ENCODE measurements at places on chromosomes 12 and 14.

DNA sequence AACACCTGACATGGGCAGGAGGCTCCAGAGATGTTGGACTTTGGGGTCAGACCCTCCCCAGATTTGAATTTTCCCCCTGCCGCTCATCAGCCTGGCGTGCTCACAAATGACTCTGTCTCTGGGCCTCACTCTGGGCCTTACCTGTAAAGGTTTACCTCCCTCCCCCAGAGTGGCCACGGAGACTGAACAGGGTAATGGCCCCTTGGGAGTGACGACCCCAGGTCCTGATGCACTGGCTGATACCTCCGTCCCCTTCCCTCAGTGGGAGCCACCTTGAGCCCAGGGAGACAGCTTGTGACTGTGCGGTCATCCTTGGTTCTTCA, 7.0 kb downstream of the SLC25A29 start:
- no peak for DNase-seq

DNA sequence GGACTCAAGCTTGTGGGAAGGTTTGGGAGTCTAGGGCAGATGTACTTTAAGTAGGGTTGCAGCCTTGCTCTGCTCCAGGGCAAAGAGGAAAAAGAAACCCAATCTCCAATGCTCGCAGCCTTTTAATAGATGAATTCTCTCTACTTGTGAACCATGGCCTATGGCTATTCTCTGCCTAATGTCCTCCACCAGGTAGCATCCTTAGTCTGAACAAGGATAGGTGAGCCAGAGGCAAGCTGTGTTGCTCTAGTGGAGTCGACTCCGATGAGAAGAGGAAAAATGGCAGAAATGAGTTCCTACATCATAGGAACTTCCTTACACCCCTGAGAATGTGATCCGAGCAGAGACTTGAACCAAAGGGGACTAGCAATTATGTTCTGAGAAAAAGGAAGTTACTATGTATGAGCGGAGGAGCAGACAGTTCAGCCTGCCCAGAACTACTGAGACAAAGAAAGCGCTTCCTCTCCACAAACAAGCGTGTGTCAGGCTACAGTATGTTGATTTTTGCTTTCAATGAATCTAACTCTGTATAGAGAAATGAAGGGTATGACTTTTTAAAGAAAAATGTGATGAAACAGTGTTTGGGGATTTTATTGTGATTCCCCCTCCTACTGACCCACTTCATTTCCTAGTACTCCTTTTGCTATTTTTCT, 153.6 kb upstream of the ARID2 start:
- DNase-seq = no peak

DNA sequence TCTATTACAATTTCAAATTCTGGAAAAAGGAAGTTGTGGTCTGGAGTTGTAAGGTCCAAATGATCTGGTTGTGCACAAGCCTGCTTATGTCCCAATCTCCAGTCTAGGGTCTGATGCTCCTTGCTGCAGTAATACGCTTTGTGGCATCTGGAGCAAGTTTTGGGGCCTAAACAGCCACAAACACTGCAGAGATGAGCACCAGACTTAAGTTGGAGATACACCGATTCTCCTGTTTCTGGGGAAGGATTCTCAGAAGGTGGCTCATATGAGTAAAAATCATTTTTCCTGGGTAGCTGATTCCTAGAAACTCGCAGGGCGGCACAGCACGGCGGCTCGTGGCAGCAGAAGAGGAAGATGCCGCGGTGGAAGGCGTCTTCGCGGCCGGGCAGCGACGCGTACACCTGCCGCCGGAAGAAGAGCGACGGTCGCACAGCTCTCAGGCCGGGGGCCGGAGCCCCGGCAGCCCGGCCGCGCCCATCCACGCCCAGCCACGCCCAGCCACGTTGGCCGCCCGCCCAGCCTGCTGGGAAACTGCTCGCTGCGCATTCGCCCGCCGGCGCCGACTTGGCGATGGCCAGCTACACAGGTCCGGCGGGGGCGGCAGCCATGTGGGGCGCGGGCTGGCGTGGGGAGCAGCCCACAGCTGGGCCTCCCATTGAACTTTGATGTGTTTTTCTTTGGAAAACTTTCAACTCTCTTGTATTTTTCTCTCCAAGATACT, 129.0 kb downstream of the ASCL4 start:
- DNase-seq = no peak

GRCh38 chr14:92224358-92224954, 98.5 kb upstream of the SLC24A4 start:
- no peak for DNase-seq

GRCh38 chr14:61320806-61321384, 484 bp upstream of the PRKCH start:
- no peak for DNase-seq

DNA sequence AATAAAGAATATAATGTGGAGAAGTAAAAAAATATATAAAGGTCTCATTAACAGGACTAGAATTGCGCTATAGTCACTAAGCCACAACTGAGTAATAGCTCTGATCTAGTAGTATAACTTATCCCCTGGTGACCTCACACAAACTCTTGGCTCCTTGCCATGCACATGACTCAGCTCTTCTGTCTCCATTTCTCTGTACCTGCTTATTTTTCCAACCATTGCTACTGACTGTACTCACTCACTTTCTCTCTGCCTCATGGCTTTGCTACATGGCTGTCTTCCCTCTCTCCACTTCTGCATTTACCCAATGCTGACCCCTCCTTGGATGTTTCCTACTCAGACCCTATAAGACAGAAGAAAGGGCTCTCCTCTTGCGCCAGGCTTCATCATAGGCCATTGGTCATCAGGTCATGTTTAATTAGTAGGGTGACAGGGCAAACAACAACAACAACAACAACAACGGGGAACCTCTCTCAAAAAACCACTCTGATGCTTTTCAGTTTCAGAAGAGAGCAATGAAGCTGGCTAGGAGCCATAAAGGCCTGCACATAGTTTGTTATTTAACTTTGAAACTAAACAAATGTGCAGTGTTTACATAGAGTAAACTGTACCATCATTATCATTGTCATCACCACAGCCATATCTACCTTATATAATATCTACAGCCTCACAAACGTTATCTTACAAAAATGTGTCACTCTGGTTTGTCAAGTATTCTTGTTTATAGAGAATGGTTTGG, 25.6 kb upstream of the KRAS start:
- DNase-seq = no peak

DNA sequence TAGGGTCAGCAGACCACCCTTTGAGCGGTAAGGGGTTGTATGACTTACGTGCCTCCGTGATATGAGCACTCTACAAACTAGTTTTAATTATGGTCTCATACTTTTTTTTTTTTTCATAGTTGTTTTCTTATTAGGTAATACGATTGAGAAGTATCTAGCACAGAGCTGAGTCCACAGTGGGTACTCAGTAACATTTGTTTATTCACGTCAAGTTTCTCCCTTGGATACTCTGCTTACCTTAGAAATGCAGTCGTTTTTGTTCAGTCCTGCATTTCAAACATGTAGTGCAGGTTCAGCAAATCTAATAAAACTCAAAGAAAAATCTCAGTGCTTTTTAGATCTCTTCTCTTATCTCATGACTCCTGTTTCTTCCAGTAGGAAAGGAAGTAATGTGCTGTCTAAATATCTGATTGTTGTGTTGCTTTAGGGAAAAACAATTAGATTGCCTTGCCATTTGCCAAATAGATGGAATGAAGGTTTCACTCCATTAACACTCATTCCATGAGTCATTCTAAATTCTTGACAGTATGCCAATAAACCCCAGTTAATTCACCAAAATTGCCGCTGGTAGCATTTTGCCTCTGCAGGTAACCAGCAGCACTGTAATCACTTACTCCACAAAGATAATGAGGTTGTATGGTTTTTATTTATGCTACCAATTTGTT, 118.9 kb downstream of the PTCSC3 start:
- DNase-seq = no peak

DNA sequence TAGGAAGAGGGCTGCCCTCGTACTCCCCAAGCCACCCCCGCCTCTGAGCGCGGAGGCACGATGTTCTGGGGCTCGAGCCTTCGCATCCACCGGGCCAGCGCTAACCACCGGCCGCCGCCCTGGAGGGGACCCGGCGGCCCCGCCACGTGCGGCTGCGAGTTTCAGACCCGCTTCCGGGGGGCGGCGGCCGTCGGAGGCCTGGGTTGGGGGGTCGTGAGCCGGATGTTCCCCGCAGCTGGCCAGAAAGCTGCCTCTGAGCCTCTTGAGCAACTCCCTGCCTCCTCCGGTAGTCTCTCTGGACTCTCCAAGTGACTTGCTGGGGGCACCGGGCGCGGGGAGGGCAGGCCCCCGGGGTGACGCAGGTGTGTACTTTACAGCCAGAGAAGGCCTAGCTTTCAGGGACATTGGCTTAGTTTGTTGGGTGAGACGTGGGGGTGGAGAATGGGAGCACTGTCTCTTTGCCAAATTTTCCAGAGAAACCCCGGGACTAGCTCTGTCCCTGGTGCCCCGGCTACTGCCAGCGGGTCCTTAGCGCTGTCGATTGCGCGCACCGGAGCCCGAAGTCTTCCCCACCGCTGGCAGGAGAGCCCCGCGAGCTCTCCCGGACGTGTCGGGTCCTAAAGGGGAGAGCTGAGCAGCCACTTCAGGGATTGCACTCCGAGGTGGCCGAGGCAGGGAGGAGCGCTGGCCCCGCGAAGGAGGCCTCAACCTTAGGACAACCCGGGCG, 15.6 kb downstream of the OTX2 start:
- DNase-seq = no peak

GRCh38 chr14:50039734-50040400, 76.5 kb downstream of the VCPKMT start:
- no peak for DNase-seq

DNA sequence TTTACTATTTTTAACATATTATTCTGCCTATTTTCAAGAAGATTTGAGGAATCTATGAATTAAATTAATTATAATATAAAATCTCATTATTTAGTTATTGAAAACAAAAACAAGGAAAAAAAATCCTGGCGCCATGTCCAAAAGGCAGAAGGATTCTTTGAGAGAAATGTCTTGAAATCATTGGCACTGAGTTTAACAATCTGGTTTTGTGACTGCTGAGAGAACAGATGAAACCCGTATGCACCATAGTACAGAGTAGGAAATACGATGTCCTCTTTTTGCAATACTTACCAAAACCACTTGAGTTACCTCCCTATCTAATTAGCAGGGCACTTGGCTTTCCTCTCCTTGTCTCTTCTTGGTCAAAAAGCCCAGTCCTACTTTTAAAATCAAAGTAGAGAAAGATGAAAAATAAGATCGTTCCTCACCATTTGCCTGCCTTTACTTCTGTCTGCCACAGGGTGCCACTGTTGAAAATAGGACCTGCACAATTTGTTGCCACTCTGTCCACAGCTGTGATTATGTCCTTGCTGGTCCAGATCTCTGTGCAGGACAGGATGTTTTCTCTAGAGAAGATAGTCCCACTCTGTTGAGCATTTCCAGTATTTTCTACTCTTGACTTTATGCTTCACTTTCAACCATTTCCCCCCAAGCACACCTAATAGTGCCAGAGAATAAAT, 179.7 kb downstream of the PDZRN4 start:
- no peak for DNase-seq

GRCh38 chr14:40413136-40413535, 980.9 kb upstream of the FBXO33 start:
- no peak for DNase-seq

DNA sequence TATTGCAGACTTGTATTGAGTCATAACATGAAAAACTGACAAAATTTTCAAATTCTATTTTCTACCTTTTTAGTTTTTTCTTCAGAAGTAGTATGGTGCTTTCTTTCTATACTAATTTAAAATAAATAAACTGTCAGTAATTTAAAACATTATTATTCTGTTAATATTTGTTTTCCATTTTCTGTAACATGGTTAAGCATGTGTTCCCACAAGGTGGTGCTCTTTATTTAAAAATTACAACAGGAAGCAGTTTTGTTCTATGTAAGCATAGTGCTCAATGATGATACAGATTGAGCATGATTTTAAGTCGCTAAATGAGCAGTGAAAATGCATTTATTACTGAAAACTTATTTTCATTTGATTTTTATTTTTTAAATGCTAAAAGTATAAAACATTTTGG, 114.6 kb downstream of the PPFIA2 start:
- peak; percentile 16 for DNase-seq

- DNase-seq = no peak
Observed at GRCh38 chr12:89829434-89829975, 120.9 kb upstream of the ATP2B1 start.

GRCh38 chr12:104455578-104456416, 951 bp upstream of the CHST11 start:
- no peak for DNase-seq

- no peak for DNase-seq
Observed at GRCh38 chr14:84825481-84826251, 704.3 kb upstream of the FLRT2 start.

- DNase-seq = no peak
Observed at GRCh38 chr12:93198086-93198485, 179.6 kb upstream of the NUDT4 start.

DNA sequence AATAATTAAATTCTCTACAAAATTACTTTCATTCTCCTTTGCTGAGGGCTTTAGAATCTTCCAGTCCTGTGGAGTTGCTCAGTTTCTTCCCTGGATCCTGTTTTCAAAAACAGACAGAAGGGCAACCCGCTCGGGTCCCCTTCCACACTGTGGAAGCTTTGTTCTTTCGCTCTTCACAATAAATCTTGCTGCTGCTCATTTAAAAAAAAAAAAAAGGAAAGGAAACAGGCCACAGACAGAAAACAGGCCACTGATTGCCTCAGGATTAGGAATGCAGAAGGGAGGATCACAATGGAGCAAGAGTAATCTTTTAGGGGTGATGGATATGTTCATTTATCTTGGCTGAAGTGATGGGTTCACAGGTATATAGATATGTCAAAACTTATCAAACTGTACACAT, 29.5 kb upstream of the HIGD1C start:
- no peak for DNase-seq

DNA sequence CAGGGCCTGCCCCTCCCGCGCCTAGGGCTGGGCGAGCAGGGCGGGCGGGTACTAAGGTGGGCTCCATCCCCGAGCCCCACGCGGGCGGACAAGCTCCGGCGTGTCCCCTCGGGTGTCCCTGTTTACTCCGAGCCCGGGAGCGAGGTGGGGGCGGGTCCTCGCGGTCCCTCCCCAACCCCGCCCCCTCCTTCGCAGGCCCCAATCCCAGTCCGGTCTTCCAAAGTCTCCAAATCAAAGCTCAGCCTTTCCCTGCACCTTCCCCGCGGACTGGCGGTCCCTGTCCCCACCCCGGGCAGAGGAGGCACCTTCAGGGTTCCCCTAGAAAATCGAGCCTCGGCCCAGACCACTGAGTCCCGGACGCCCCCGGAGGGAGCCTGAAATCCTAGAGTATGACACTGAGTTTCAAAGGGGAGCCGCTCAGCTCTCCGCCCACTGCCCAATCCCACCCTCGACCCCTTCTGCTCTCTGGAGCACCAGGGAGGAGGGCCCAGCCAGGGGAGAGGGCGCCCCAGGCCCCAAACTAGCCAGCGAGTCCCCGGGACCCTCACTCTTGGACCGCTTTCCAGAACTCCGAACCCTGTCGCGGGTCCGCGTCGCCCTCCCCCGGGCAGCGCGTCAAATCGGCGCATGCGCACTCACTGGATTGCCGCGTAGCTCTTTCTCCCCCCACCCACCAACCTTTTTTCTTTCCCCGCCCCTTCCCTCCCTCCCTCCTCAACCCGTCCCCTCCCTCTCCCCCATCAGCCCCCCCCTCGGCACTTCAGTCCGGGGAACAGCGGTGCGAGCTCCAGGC, at the start of gene LRP1:
Gene LRP1 (plus strand): TSS at position 758 of the 793 bp plus-strand sequence. CDS start 482 bp downstream, outside the sequence.
- DNase-seq = peak; percentile 81

Measured in HuH-7.5 (cell line).